Foreskin keratinocyte (primary cell): ENCODE measurements at places on chromosomes 5 and 9.

GRCh38 chr5:172913117-172913850 is 45.9 kb upstream of the RPL26L1 start:
- no peak for DNase-seq

DNA sequence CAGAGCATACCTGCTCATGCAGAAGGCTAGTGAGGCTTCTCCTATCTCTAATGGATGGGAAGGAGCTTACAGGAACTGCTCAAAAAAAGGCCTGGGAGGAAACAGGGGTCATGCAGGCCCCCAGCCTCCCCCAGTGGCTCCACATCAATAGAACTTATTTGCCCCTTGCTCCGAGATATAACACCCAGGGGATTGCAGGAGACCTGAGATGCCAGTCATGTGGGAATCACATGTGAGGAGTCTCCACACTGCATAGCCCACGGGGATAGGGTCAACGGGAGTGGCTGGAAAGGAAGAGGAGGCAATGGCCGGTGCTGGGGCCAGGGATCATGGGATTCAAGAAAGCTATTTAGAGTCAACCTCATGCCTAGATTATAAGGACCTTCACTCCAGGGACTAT is 76.2 kb downstream of the NRG2 start:
- DNase-seq, result no peak

DNA sequence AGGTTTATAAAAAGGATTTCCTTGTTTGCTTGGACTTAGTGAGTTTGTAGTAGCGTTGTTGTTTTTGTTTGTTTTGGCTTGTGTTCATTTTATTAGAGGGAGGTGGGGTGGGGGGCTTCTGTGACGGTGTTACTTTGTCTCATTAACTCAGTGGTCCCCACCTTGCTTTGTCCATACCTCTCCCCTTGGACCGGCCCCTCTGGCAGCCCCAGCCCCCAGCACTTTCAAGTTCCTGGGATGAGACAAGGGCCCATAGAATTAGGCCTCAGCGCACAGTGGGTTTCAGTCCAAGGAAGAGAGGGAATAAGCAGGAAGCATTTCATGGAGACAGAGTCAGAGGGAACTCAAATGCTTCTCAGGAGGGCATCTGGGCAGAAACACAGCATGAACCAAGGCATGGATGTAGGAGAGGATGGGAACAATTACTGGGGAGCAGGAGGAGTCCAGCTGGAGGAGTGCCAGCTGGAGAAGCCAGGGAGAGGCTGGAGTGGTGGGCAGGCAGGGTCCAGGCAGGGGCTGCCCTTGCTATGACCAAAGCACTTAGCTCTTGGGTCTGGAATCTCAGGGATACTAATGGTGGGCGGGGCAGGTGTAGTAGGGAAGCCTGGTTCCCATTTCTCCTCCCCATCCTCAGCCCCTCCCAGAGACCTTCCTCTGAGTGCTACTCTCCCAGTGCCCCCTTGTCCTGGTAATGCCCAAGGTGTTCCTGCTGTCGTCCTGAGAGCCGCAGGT is 23.5 kb upstream of the ENHO start:
- no peak for DNase-seq

GRCh38 chr9:7936996-7937395 is 137.4 kb upstream of the DMAC1 start:
- DNase-seq, result no peak

GRCh38 chr5:120550358-120550757 is 86.3 kb downstream of the PRR16 start:
- DNase-seq, result no peak
